ENCODE measurements at places on chromosomes 6 and 20. TPM values are rescaled to one million over a fixed set of nuclear protein-coding genes. Genes with fewer than 3 reads are reported as not detected.

Gene TSPO2
- total RNA-seq = not detected

Gene FOXC1
- 2.9 TPM for total RNA-seq

DNA sequence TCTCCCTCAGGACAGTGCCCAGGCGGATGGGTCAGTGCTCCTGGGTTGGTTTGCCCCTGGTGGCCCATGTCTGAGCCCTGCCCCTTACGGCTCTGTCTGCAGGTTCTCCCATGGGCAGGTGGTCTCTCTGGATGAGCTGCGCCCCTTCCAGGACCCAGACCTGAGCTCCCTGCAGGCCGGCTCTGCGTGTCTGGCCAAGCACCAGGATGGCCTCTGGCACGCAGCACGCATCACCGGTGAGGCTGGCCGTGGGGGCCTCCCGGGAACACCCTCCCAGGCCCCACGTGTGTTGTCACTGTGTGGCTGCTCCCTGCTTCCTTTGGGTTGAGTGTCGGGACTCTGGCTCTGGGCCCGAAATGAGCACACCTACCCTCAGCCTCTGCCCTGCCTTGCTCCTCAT, 3.3 kb upstream of the LIME1 start:
- no peaks in the 10 kb centered on the region for H3K4me1 ChIP-seq
- no peak for DNase-seq
- peaks cover 3% of the 10 kb centered on the region for H3K36me3 ChIP-seq
- no peak overlapping the region for H3K4me3 ChIP-seq
- no peaks in the 10 kb centered on the region for H3K27me3 ChIP-seq

DNA sequence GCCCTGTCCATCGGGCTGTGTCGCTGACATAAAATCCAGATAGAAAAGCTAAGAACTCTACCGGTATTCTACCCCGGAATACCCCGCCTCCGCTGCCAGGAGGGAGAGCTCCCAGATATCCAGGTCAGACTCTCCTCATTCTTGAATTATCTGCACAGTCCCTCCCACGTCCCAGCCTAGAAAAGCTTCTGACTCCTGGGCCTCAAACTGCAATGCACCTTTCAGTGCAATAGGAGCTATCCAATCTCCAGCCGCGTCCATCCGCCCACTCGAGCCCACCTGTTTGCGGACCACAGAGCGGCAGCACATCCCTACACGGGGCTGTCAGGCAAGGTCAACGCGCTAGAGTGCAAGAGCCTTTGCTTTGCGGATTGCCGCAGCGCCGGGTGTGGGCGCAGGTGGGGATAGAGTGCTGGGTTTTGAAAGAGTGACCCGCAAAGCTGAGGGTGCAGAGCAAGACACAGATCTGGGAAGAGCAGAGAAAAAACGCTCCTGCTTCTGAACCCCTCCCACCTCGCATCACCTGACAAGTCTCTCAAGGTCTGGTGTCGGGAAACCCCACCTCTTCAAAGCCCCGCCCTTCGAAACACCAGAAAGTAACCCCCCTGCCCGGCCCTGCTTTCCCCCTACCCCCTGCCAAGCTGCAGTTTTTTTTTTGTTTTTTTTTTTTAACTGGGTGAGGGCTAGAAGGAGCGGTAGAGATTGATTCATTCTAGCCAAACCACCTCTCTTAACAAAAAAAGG, 1.3 kb downstream of the TAPBP start:
- peak; percentile 65 for DNase-seq
- peak overlapping the region; percentile 84 for H3K4me3 ChIP-seq
- no peaks in the 10 kb centered on the region for H3K36me3 ChIP-seq
- H3K27ac ChIP-seq = peak overlapping the region; percentile 82
- peaks cover 27% of the 10 kb centered on the region for H3K4me1 ChIP-seq

Gene LPA
- total RNA-seq = not detected

DNA sequence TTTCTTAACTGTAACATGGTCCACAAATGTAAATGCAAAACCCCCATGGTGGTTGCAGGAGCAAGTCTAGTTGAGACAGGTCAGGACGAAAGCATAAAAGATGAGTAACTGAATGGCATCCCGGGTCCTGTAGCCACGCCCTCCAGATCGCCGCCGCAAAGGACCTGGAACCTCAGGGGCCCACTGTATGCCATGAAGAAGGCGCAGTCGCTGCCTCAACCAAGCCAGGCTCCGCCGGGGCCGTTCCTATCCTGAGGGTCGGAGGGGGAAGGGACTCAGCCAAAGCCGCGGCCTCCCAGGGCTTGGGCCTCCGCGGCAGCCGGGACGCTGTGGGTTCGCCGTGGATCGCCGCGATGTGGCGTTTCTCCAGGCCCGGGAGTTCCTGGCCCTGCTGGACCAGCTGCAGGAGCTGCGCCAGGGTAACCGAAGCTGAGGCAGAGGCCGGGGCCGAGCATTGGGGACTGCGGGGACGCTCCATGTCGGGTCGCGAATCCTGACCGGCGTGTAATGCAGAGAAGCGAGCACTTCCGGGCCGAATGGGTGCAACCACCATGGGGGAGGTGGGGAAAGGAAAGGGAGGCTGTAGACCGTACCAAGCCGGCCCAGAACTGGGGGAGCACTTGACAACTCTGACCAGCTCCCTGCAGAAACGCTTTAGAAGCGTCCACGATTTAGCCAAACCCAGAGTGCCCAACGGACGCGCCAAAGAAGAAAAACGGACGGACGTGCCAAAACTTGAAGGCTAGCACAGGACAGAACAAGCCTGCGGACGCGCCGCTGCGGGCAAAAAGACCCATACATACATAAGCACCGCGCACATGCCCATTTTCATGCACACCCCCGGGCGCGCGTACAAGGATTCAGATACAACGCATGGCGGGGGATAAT, 11.1 kb downstream of the RPL7L1 start:
- peak overlapping the region; percentile 93 for H3K4me3 ChIP-seq
- H3K4me1 ChIP-seq = peaks cover 14% of the 10 kb centered on the region
- peak overlapping the region; percentile 98 for H3K27ac ChIP-seq

GRCh38 chr6:37218061-37218460, 39.5 kb upstream of the TBC1D22B start:
- H3K4me1 ChIP-seq = peaks cover 5% of the 10 kb centered on the region
- no peak overlapping the region for H3K4me3 ChIP-seq
- no peak overlapping the region for H3K27ac ChIP-seq
- no peak for DNase-seq
- H3K27me3 ChIP-seq = no peaks in the 10 kb centered on the region

GRCh38 chr20:57080796-57081195, 185.6 kb downstream of the BMP7 start:
- no peaks in the 10 kb centered on the region for H3K27me3 ChIP-seq
- H3K27ac ChIP-seq = no peak overlapping the region
- no peaks in the 10 kb centered on the region for H3K36me3 ChIP-seq

- no peak overlapping the region for H3K4me3 ChIP-seq
- no peaks in the 10 kb centered on the region for H3K36me3 ChIP-seq
- H3K27ac ChIP-seq = no peak overlapping the region
- DNase-seq = no peak
- H3K27me3 ChIP-seq = no peaks in the 10 kb centered on the region
These were observed 122.2 kb downstream of the KIF16B start for GRCh38 chr20:16451001-16451400.

GRCh38 chr6:114740547-114740946, 397.7 kb upstream of the HS3ST5 start:
- H3K27me3 ChIP-seq = no peaks in the 10 kb centered on the region
- no peaks in the 10 kb centered on the region for H3K4me1 ChIP-seq
- peak; percentile 30 for DNase-seq
- no peaks in the 10 kb centered on the region for H3K36me3 ChIP-seq

GRCh38 chr6:128067446-128068118, 166.7 kb upstream of the THEMIS start:
- no peak overlapping the region for H3K4me3 ChIP-seq
- H3K4me1 ChIP-seq = peaks cover 14% of the 10 kb centered on the region
- no peak for DNase-seq

Gene ANKRD66
- total RNA-seq = not detected

DNA sequence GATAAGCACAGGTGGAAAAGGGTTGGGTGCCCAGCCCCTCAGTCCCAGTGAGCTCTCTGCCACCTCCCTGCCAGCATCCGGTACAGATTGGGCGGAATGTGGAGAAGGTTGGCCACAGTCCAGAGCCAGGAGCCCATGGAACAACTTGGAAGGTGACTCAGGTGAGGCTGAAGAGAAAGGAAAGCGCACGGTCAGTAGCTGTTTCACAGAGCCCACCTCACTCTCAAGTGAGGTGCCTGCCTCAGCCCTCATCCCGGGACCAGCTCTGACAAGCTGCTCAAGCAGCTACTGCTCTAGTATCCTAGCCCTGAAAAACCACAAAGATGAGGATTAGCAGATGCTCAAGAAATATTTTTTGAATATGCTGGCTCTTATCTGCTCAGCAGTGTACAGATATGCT, 1.1 kb upstream of the MMP24OS start:
- peaks cover 22% of the 10 kb centered on the region for H3K36me3 ChIP-seq
- H3K27ac ChIP-seq = peak overlapping the region; percentile 58
- H3K4me3 ChIP-seq = no peak overlapping the region

GRCh38 chr6:104813552-104813951, 46.2 kb downstream of the HACE1 start:
- no peak overlapping the region for H3K27ac ChIP-seq
- no peaks in the 10 kb centered on the region for H3K36me3 ChIP-seq
- no peak for DNase-seq
- H3K4me3 ChIP-seq = no peak overlapping the region
- no peaks in the 10 kb centered on the region for H3K4me1 ChIP-seq

Gene SCRT2
- not detected for total RNA-seq

DNA sequence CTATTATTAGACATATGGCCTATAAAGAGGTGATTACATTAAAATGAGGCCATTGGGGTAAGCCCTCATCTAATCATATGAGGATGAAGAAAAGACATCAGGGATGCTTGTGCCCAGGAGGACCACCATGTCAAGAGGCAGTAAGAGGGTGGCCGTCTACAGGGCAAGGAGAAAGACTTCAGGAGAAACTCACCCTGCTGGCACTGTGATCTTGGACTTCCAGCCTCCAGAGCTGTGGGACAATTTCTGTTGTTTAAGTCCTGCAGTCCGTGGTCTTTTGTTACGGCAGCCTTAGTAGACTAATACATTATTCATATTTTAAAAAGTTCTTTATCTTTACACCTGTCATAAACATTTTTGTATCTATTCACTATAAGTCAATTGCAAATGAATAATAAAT, 290.0 kb downstream of the PRL start:
- peaks cover under 1% of the 10 kb centered on the region for H3K4me1 ChIP-seq
- no peak overlapping the region for H3K27ac ChIP-seq

Gene PGC
- not detected for total RNA-seq

GRCh38 chr6:1143655-1144054, 168.2 kb upstream of the FOXQ1 start:
- H3K4me3 ChIP-seq = no peak overlapping the region
- H3K27me3 ChIP-seq = peaks cover 3% of the 10 kb centered on the region
- no peaks in the 10 kb centered on the region for H3K36me3 ChIP-seq
- peak overlapping the region; percentile 62 for H3K27ac ChIP-seq
- DNase-seq = peak; percentile 19
